ENCODE measurements at places on chromosomes 7 and 10.

DNA sequence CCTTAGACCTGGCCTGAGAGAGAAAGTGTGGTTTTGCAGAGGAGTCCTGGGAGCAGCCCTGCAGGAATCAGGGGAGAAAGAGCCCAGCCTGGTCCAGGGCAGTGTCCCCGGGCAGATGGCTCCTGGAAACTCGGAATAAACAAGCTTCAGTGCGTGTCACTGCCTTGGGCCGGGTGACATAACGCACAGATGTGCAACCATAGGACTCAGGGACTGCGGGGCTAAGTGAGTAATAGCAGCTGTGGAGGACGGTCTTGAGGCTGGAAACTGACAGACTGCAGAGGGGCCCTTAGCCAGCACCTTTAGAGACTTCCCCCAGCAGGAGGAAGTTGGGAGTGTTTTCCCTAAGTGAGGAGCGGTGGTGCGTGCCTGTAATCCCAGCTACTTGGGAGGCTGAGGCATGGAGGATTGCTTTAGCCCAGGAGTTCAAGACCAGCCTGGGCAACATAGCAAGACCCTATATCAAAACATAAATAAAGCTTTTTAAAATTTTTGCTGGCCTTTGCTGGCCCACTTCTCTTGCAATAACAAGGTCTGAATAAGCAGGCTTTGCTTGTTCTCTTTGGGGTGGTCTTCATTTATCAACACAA is 5.3 kb upstream of the CLIP2 start:
- no peak for DNase-seq

- DNase-seq: no peak
Measured at GRCh38 chr10:72277340-72277995, 3.7 kb downstream of the DDIT4 start.

DNA sequence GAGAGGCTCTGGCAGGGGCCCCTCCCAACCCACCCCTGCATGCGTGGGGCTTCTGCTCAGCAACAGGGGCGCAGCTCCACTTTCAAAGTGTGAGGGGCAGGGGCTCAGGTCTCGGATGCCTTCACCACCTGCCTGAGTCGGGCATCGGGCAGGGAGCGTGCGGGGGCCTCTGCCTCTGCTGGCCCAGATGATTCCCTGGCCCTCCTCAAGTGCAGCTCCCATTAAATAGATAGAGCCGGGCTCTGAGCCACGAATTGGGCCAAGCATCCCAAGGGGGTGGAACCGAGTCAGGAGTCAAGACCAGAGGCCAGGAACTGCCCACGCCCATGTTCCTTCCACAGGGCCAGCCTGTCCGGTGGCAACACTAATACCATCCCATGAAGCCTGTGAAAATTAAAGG is 108.9 kb upstream of the FAM20C start:
- DNase-seq: no peak

- DNase-seq: no peak
Measured at GRCh38 chr10:3668966-3669330, 116.1 kb downstream of the KLF6 start.

DNA sequence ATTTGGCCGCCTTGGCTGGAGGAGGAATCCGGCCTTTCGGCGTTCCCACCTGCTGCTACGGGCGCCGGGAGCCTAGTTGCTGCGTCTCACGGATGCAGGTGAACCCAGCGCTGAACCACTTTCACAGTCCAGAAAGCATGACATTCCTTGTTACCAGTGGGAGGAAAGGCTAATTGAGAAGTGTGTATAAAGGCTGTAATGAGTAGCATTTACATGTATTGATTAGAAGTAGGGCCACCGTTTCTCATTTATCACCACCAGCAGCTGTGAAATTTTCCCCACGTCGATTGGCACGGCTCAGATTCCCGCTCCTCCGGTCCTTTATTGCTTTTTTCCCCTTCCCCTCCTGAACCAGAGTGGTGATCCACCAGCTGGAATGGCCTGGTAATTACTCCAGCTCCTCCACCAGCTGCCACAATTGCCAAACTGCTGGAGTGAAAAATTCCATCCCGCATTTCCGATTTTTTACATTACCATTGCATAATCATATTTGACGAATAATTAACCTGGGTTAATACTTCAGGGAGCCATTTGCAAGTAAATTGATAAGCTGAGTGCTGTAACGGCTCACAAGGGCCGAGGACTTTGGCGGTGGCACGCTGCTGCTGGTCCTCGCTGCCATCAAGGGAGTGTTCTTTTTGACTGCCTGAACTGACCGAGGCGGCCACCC is 153.3 kb downstream of the POU6F2 start:
- DNase-seq: no peak

GRCh38 chr10:95314192-95314918 is 23.6 kb upstream of the PDLIM1 start:
- no peak for DNase-seq

DNA sequence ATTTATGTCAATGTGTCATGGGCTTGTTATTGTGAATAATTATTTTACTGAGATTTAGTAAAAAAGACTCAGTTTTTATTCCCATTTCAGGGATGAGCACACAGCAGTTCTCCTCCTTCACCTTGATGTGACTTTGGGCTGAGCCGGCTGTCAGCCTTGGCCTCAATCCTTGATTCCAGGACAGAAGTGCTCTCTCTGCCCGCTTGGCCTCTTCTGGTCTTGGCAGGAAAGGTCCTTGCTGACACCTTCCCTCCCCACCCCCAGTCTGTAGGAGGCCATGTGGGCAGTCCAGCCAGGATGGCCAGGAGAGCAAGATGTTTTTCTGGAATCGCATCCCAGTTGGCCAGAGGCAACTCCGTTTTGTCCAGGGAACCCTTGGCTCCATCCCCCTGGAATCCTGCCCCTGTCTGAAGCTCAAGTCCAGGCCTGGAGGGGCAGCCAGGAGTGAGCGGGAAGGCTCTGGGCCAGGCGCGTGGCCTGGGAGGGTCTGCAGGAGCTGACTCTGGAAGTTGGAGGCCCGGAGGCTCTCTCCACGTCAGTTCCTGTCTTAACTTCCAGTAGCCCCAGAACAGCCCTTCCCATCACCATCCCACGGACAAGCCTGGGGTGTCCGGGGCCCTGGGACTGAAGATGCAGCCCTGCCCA is 100.9 kb downstream of the PDGFA start:
- DNase-seq: no peak

GRCh38 chr7:153943457-153943856 is 108.7 kb upstream of the DPP6 start:
- no peak for DNase-seq

DNA sequence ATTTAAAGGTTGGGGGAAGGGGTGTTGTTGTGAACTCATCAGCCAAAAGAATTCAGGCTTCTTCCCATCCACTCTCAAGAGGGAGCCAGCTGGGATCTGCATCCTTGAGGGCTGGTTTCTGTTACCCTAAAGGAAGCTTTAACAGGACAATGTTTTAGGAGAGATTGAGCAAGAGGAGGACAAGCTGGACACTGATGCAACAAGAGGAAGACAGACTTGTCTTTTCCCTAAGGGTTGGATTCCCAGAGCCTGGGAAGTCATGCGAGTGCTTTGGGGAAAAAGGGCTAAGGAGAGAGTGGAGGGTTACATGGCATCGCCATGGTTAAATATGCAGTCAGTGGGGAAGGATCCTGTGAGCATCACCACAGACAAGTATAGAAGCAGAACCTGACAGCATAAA is 47.6 kb upstream of the PDE1C start:
- DNase-seq: no peak

DNA sequence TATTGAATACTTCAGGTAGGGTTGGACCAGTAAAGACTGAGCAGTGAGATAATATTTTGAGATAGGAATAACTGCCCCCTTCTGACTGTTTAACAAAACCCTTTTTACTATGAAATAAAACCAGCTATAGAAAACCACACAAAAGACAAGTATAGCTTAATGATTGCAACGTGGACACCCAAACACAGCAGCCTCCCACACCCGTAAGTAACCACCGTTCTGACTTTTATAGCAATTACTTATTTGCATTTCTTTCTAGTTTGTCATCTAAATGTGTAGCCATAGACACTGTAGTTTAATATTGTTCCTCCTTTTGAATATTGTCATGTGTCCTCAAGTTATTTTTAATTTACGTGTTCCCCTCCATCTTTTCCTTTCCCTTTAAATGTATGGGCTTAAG is 42.9 kb upstream of the SYPL1 start:
- no peak for DNase-seq

GRCh38 chr10:84668186-84668763 is 339.9 kb downstream of the CCSER2 start:
- DNase-seq: no peak

GRCh38 chr7:129462420-129462819 is 28.2 kb downstream of the STRIP2 start:
- no peak for DNase-seq

GRCh38 chr10:81309041-81309552 is 565.9 kb upstream of the NRG3 start:
- no peak for DNase-seq

DNA sequence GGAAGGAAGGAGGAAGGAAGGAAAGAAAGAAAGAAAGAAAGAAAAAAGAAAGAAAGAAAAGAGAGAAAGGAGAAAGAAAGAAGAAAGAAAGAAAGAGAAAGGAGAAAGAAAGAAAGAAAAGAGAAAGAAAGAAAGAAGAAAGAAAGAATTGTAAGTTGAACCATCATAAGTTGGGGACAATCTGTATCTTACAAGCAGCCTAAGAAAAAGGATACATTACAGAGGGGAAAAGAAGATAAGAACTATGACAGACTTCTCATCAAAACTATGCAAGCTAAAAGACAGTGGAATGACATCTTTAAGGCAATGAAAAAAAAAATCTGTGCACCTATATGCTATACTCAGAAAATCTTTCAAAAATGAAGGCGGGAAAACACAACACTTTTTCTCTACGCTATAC is 50.3 kb upstream of the SP4 start:
- no peak for DNase-seq

DNA sequence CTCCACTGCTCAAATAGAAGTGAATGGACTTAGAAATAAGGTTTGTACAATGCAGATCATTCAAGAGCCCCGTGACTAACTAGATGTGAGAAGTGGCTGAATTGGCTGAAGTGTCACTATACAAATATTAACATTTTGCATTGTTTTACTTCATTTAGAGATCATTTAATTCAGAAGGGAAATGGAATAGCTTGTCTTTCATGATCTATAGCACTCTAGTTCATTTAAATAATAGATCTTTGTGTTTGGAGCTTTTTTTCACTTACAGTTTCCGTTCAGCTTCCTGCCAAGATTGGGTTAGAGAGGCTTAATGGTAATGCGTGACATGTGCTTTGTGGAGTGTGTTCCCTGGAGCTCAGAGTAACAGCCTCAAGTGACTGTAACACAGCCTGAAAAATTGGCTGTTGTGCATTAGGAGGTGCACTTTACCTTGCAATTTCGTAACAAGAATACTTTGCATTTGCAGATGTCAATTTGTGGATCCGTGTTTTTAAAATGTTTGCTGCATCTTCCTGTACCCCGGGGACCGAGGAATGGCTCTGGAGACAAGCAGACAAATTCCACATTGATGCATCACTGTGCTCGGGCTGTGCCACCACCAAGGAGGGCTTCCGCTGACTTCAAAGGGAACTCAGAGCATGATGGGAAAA is 170.3 kb downstream of the NRP1 start:
- no peak for DNase-seq

DNA sequence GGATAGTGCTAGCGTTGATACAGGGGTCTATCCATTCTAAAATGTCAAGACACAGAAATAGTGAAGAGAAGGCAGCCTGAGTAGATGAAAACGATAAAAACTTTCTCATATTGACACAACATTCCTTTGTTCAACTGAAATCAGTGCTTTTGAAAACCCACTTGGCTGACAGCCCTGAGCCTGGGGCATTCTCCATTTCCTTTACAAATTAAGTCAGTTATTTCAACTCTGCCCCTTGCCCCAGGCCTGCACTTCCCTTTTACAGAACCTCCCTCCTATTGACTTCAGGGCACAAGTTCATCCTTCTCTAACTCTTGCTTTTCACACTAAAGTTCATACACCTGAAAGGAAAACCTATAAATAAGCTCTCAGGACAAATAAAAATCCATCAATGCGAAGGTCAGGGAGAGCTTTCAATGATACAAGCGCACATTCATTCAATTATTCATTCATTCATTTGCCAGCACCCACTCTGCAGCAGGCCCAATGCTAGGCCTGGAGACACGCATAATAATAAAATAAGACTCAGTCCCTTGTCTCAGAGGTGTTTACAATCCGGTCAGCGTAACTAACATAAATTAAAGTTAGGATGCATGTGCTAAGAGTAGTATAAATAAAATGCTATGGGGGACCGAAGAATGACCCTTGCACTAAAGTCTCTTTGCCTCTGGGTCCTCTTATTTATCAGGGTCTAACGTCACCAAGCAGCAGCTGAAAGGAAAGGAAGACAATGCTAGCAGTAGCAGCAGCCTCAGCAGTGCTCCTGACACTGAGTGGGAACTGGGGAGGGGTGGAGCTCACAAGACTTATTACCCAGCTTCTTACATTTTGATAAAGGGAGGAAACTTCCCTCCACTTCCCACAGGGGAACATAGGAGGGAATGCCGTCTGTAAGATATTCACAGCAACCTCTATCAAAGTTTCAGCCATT is 134.8 kb downstream of the PDE1C start:
- no peak for DNase-seq

DNA sequence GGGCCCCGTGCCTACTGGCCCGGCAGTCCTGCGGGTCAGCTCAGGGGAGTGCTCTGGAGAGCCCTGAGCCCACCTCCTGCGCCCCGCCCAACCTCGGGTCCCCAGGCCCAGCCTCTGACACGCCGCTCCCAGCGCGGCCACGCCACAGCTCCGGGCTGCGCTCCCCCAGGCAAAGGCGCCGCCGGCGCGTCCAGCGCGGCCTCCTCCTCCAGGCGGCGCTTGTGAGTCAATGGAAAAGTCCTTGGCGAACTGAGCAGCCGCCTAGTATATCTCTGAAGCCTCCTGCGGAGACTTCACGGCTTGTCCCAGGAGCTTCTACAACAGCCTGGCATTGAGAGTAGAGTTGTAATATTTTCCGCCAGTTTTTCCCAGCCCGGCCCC is 29.5 kb upstream of the BMS1 start:
- peak; percentile 54 for DNase-seq

DNA sequence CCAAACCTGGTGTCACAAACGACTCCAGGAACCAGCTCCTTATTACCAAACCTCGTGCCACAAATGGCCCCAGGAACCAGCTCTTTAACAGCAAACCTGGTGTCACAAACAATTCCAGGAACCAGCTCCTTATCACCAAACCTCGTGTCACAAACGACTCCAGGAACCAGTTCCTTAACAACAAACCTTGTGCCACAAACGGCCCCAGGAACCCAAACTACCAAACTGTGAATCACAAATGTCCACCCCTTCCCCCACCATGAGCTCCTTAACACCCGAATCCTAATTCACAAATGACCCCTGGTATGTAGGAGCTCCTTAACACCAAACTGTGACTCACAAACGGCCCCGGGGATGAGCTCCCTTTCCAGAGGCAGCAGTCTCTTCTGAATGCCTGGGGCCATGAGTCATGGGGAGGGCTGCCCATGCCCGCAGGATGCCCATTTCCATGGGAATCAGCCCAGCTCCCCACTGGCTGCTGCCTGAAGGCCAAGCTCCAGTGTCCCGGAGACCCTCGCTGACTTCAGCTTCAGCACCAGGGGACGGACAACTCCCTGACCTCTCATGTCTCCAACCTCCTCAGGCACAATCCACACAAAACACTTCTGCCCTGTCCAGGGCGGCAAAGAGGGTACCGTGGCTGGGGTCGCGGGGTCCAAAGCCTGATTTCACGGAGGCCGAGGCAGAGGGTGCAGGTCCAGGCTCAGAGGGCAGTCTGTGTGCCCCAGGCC is 213.1 kb downstream of the ELFN1 start:
- DNase-seq: no peak

Measured in T-cell (primary cell).